ENCODE measurements at places on chromosomes 13 and 19. TPM values are rescaled to one million over a fixed set of nuclear protein-coding genes. Genes with fewer than 3 reads are reported as not detected.

Gene ADAMTSL5
- under 0.01 TPM for total RNA-seq

Gene ACTMAP
- 0.74 TPM for total RNA-seq

Gene ZNF443
- 11.3 TPM for total RNA-seq

Gene ATXN8OS
- total RNA-seq: 1.2 TPM

Gene SERPINE3
- under 0.01 TPM for total RNA-seq
